ENCODE measurements at places on chromosomes 3 and 15. TPM values are rescaled to one million over a fixed set of nuclear protein-coding genes. Genes with fewer than 3 reads are reported as not detected.

The NTRK3 gene
- not detected for polyA plus RNA-seq

The NCEH1 gene
- polyA plus RNA-seq, result 0.95 TPM

The GPR160 gene
- 5.5 TPM for polyA plus RNA-seq

The ZNF502 gene
- 1.3 TPM for polyA plus RNA-seq

The CP gene
- not detected for polyA plus RNA-seq

The RASL12 gene
- polyA plus RNA-seq, result not detected

Measured in CD4-positive, CD25-positive, alpha-beta regulatory T cell (primary cell).